Activated T-cell treated with anti-CD3 and anti-CD28 coated beads, Interleukin-2, amount 50 U/mL, for 4 hours (primary cell): ENCODE measurements at places on chromosomes 2 and 18. TPM values are rescaled to one million over a fixed set of nuclear protein-coding genes. Genes with fewer than 3 reads are reported as not detected.

GRCh38 chr2:102661846-102662245 lies 42.5 kb downstream of the SLC9A2 start:
- DNase-seq = no peak

- DNase-seq = no peak
Observed at GRCh38 chr2:159139216-159139933, 147.1 kb downstream of the WDSUB1 start.

DNA sequence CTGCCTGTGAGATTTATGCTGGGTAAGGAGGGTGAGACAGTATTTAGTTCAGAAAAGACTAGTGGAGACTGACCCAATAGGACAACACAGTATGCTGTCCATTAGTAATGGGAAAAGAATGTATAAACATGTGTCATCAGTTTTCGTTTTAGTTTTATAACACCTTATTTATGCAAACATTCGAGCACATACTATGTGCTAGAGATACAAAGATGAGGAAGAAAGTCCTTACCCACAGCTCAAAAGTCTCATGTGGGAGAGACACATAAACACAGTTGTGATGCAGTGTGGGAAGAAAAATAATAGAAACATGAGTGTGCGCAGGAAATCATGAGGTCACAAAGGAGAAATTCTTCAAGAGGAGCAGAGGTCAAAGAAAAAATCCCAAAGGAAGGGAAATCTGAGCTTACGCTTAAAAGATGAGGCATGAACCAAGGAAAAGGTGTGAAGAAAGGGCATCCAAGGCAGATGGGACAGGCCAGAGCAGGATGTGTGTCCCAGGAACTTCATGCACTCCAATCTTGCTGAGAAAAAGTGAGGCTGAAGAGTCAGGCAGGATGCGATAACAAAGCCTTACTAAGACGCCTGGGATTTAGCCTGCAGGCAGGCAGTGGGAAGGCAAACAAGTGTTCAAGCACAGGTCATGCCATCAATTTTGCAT lies 8.1 kb downstream of the METTL21A start:
- DNase-seq = no peak

The SCG2 gene
- not detected for total RNA-seq

- DNase-seq = no peak
Observed at GRCh38 chr2:150166313-150167051, 321.0 kb downstream of the RND3 start.

The ATP8B1 gene
- total RNA-seq = 0.15 TPM

GRCh38 chr2:5749347-5749746 lies 57.2 kb downstream of the SOX11 start:
- DNase-seq = no peak

DNA sequence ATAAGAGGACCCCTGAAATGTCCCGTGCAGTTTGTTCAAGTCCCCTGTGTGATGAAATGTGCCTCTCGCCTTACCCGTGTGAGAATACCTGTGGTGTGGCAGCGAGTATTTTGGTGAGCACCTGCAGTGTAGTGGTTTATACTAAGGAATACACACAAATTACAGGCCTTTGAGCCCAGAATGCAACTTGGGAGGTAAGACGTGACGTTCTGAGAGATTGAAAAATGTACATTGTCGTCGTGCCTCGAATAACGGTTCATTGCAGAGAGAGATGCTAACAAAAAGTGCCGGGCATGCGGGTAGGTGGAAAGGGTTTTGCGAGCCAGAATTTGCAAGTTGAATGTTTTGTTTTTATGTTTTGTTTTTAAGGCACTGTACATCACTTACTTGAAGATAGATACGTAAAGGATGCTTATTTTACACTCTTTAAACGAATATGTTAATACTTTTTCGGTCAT lies 867 bp downstream of the RBBP8 start:
- DNase-seq = no peak

- no peak for DNase-seq
Observed at GRCh38 chr2:177889818-177890460, 182.6 kb downstream of the PDE11A start.

The PLGLB2 gene
- total RNA-seq = not detected

DNA sequence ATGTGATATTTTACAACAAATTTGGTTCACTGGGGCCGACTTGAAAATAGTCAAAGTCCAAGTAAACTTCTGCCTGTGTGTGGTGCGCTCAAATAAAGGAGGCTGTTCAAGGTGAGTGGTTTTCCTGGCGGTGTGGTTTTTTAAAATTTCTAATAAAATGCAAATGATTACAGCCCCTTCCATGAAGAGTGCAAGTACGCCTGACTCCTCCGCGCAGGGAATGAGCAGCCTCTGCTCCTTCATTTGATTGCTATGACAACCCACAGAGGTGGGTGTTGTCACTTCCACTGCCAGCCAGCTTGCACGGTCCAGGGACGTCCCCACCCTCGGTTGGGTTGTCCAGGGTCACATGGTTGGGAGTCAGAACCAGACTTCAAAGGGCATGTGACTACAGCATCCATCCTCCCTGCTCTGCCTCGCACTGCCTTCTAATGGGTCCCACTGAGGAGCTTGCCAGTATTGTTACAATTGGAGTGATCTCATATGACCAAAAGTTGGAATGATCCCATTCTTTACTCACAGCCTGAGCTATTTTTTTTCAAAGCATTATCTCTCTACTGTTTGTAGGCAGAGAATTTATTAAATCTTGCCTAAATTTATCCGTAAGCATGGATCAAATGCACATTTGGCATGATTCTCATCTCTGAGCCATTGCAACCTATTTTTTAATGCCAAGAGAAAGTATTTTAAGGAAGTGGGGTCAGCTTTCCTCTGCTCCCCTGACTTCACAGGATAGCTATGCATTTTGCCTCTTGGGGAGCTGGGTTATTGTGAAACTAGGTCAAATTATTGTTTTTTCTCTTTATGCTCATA lies 121.3 kb downstream of the AGAP1 start:
- no peak for DNase-seq

DNA sequence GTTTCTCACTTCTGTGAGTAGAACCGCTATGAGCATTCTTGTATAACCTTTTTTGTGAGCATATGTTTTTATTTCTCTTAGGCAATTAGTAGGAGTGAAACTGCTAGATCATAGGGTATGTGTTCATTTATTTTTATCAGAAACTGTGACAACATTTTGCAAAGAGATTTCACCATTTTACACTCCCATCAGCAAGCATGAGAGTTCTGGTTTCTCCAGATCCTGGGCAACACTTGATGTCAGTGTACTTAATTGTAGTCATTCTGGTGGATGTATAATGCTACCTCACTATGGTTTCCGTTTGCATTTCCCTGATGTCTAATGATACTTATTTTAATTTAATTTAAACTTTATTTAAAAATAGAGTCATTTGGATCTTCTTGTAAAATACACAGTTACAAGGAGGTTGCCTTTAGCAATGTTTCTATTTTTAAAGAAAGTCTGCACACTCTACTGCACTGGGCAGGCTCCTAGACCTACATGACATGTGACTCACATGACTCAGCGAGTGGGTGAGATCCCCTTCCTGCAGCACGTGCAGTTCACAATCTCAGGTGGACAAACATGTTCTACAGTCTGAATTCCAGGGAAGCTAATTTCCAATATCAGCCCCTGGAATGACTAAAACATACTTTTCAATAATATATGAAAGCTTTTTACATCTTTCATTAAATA lies 127.0 kb upstream of the BCL2L11 start:
- DNase-seq = no peak

DNA sequence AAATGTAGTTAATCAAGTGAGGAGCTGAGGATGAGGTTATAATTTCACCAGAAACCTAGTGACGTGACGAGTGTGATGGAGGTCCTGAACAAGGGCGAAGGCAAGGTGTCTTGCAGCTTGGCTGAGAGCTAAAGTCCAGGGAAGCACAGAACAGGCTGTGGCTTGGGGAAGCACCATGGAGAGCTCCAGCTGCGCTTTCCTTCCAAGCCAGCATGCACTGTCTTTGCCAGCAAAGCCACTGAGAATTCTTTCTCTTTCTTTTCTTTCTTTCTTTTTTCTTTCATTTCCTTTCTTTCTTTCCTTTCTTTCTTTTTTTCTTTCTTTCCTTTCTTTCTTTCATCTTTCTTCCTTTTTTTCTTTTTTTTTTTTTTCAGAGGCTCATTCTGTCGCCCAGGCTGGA lies 239.3 kb downstream of the FBXO15 start:
- DNase-seq = no peak

GRCh38 chr18:80252136-80252535 lies 4.8 kb upstream of the PARD6G start:
- no peak for DNase-seq

The COPS7B gene
- 57.7 TPM for total RNA-seq

GRCh38 chr2:227789803-227790202 lies 23.8 kb upstream of the CCL20 start:
- DNase-seq = no peak

DNA sequence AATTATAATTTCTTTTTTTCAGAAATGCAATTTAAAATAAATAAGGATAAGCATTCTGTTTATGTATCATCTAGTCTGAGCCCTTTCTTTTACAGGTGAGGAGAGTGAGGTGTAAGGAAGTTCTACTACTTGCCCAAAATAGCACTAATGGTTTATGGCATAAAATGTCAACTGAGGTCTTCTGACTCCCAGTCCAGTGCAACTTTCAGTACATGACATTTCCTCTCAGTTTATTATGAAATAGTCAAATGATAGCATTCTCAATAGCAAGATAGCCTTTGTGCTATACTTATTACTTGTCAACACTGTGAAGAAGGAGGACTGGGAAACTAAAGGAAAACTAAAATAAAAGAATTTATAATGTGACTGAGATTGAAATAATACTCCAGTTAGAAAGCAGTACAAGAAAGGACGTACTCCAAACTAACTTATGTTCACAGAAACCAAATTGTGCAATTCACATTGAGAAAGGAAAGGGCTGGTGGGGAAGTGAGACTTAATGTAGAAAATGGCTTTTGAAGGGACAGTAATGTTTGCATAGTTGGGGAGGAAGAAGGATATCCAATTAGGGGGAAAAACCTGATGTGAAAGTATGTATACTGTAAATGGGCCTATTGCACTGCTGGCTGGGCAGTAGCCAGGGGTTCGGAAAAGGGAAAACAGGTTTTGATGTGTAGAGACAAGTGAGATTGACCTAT lies 166.7 kb upstream of the ZEB2 start:
- DNase-seq = no peak

DNA sequence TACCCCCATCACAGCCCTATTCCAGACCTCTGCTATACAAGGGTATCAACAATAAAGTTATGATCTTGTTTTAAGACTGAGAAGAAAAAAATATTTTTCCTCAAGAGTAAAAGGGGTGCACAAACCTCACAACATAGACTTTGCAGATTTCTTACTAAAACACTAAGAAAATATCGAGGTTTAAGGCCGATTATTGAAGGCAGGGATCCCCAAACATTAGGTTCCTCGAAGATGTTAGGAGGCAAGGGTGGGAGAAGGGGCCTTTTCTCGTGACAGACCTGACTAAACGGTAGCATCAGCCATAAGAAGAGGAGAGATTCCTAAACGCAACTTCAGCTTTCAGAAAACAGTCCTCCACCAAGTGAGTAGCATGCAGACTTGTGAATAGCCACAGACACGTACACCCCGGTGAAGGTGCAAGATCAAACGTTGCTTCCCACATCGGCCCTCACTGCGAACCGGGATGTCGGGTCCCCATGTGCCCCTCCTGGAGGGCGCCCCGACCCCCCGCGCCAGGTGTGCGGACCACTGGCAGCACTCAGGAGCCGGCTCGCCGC lies 678 bp downstream of the PIAS2 start:
- no peak for DNase-seq

DNA sequence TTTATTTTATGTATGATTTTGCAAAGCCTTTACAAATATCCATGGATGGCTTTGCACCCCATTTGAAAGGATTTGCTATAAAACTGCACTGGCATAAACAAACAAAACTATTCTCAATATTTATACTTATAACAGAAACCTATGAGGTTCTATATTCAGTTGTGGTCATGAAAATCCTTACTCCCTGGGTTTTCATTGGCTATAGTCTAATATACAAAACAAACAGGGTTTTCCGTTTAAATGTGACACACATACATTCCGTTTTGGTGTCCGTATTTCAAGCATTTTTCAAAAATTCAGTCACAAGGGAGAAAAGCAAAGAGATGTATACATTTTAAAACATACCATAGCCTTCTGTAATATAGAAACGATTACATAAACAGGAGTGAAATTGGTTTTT lies 100.0 kb downstream of the TCF4 start:
- no peak for DNase-seq

GRCh38 chr2:133512121-133512520 lies 56.1 kb downstream of the NCKAP5 start:
- no peak for DNase-seq

GRCh38 chr2:138334323-138334722 lies 167.2 kb upstream of the SPOPL start:
- no peak for DNase-seq

DNA sequence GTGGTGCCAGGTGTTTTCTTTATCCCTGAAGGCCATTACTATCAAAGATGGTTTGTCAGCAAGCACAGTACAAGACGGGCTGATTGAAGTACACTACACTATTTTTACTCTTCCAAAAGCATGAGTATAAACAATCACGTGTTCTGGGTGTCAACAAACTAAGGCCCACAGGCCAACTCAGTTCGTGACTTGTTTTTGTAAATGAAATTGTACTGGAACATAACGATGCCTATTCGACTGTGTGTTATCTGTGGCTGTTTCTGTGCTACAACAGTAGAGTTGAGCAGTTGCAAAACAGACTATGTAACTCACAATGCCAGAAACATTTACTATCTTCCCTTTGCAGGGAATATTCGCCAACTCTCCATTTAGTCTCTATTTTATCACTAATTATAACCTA lies 12.3 kb downstream of the MRPS5 start:
- no peak for DNase-seq

DNA sequence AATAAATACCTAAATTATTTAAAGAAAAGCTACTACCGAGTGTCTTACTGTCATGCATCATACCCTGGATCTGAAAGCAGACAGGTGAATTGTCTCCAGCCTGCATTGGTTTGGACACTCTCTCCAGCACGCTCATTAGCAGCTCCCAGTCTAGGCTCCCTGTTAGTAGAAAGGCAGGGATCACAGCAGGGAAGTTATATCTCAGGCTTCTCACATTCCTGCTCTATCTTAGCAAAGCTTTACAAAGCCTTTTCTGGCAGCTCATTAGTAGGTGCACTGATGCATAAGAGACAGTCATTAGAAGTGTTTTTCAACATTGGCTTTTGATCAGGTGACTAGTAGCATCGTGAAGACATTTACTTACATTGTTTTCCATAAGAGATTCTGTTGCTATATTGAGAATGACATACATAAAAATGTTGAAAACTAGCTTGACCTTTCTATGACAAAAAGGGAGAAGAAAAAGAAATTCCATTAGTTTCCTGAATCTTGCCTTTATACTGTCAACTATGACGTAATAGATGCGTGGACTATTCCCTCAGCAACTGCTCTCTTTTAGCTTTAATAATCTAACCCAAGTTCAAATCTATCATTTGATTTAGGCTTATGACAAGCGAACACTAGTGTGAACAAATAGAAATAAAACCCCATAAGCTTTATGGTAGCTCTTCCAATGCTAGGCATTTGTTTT lies 408.7 kb upstream of the KCNH7 start:
- DNase-seq = no peak

The GPR35 gene
- total RNA-seq = 3.5 TPM

DNA sequence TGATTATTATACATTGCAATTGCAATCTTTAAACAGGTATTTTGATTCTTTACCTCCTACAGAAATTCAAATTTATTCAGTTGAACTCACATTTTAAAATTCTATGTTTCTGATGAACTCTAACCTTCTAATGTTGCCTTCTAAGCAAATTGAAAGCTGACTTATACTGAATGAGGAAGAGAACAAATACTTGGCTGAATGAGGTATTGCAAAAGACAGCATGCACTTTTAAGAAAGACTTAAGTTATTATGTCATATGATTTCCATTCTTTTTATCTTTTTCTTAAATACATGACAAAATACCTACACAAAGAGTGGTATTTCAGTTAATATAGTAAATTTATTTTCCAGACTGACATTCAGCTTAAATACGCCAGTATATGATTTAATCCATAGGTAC lies 64.7 kb downstream of the FAM228A start:
- no peak for DNase-seq
